Upper lobe of right lung (tissue), 1 donor: ENCODE measurements at places on chromosomes 12 and 14. TPM values are rescaled to one million over a fixed set of nuclear protein-coding genes. Genes with fewer than 3 reads are reported as not detected.

- DNase-seq: no peak
Measured at GRCh38 chr14:29528889-29529288, 398.8 kb downstream of the PRKD1 start.

DNA sequence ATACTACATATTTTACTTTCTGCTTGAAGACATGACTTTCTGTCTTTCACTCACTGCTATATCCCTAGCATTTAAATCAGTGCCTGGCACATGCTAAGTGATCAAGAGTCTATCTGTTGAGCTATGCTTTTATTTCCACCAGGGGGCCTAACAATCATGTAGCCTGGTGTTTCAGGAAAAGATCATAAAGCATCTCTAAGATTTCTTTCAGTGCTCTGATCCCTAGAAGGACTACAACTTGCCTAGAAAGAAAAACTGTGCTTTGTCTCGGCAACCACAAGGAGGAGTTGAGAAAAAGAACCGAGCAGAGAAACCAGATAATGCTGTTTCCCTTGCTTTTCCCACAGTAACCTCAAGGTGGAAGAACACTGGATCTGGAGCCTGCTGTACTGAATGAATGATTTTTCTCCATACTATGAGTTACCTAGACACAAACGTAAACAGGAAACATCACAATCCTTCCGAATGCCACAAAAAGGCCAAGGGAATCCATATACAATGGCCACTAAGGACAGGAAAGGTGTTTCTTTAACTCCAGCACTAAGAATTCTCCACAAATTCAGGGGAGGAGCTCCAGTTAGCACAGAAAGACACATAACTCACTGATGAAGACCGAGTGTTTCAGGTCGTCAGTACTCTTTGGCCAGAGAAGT lies 1.2 kb downstream of the CRY1 start:
- DNase-seq: no peak

DNA sequence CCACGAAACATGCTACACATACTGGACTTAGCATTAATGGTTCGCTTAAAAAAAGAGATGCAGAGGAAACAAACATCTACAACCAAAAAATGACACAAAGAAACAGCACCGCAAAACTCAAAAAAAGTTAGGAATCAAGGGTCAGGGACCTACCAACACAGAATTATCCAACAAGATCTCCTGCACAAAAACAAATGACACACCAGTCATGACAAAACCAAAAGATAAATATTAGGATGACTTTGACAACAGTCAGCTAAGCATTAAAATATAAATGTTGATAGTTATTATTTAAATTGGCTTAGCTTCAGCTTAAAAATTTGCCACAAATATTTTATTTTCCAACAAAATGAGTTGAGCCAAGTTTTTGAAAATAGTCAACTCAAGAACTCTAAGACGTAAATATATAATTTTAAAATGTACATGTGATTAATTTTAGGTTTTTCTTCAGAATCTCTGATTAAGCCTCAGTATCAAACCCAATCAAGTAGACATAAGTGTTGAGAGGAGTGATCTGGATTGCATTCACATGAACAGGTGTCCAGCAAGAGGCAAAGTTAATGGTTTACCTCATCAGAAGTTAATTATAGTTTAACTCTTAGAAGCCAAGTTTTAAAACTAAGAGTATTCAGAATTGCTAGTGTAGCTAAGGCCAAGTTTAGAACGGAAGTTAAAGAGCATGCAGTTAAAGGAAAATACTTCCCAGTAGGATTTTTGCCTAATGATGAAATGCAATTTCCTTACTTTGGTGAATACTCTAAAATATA lies 79.9 kb downstream of the HEATR5A start:
- no peak for DNase-seq

GRCh38 chr12:66129934-66130266 lies 650 bp downstream of the LLPH start:
- DNase-seq: no peak

DNA sequence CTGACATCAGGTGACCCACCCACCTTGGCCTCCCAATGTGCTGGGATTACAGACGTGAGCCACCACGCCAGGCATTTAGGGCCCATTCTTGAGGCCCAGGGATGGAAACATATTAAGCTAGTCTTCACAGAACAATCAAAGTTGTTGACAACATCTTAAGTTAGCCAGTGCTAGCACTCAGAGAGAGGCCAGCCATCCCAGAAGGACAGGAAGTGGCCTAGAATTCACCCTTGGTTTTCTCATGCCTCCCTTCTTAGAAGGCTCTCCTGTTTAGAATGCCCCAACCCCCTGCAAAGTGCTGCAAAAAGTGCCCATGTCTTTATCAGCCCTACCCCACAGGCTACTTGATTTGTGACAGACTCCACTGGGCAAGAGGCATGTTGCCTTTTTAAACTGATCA lies 12.1 kb upstream of the OR6J1 start:
- DNase-seq: no peak

DNA sequence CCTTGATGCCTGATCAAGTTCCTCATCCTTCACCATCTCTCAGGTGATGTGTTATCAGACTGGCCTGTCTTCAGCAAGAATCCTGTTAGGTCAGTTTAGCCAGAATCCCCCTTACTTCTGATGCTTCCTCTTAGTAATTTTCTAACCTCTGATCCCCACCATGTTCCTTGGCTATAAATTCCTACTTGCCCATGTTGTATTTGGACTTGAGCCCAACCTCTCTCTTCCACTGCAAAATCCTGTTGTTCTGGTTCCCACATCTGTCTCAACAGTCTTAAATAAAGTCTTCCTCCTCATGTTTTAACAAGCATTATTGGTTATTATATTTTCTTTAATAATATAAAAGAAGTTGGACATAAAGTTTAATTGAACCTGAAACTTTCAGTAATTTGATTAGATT lies 987.8 kb upstream of the USP15 start:
- DNase-seq: no peak

- DNase-seq: no peak
Measured at GRCh38 chr12:94223842-94224241, 75.5 kb downstream of the PLXNC1 start.

DNA sequence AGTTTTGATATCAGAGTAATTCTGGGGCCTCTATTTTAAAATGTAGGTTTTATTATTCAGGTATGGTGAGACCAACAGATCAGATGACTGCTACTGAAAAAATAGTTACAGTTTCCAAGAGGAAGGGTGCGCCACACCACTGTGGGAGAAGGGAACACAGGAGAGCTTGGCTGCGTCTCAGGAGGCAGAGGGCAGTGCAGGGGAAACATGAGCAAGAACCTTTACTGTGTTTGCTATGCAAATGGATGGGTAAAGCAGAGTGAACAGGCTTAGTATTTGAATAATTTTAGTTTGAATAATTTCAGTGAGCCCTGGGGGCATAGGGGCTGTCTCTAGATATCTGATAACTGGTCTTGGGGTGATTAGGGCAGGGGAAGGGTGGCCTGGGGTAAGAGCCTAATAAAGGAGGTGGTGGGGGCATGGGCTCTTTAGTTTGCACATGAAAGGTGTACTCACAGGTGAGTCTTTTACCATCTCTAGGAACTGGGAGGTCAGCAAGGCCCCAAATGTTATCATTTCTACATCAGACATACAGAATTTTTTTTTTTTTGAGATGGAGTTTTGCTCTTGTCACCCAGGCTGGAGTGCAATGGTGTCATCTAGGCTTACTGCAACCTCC lies 196.8 kb upstream of the NEDD1 start:
- no peak for DNase-seq

DNA sequence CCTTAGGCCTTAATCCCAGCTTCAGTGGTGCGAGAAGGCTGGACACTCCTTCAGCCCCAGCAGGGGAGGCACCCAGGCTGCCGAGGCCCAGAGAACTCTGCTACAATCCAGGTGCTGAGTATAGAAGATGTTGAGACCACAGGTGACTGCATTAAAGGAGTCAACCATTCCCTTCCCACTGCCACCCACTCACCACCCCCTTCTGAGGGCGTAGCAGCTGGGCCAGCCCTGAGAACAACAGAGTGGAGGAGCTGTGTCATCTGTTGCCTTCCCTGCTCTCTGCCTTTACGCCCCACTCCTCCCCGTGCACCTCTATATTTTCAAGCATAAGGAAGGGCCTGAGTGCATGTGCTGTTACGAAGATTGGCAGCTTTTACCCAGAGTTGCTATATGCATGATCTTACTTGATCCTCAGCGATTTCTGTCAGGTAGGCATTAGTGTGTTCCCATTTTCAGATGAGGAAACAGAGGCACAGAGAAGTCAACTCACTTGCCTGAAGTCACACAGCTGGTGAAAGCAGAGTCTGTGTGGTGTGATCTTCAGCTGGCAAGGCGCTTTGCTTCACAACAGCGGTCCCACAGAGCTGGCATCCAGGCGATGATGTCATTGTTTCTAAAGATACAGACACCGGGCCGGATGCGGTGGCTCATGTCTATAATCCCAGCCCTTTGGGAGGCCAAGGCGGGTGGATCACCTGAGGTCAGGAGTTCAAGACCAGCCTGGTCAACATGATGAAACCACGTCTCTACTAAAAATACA lies 46.7 kb downstream of the RIN3 start:
- no peak for DNase-seq

Gene ESPL1
- total RNA-seq: 0.35 TPM

Gene C12orf54
- not detected for total RNA-seq

Gene GPR33
- not detected for total RNA-seq

Gene SDSL
- 10.7 TPM for total RNA-seq

Gene LYZ
- total RNA-seq: 1,056 TPM

Gene ADCY4
- total RNA-seq: 54.5 TPM

Gene NKX2-1
- 177 TPM for total RNA-seq
